ENCODE measurements at places on chromosomes 7 and 10.
A peak's percentile ranks its signal among the peaks of the same experiment; 100 is the strongest.

DNA sequence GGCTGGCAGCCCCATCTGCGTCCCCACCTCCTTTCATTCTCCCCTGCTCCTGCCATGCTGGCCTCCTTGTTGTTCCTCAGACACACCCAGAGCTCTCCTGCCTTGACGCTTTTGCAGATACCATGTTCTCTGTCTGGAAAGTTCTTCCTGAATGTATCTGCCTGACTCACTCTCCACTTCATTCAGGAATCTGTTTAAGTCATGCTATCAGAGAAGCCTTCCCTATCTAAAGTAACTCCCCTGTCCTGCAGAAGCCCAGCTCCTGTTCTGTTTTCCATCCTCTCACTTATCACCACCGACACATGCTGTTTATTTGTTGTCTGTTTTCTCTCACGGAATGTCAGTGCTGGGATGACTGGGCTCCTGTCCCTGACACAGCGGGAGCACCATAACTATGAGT lies 82.0 kb downstream of the AFAP1L2 start:
- DNase-seq = no peak

DNA sequence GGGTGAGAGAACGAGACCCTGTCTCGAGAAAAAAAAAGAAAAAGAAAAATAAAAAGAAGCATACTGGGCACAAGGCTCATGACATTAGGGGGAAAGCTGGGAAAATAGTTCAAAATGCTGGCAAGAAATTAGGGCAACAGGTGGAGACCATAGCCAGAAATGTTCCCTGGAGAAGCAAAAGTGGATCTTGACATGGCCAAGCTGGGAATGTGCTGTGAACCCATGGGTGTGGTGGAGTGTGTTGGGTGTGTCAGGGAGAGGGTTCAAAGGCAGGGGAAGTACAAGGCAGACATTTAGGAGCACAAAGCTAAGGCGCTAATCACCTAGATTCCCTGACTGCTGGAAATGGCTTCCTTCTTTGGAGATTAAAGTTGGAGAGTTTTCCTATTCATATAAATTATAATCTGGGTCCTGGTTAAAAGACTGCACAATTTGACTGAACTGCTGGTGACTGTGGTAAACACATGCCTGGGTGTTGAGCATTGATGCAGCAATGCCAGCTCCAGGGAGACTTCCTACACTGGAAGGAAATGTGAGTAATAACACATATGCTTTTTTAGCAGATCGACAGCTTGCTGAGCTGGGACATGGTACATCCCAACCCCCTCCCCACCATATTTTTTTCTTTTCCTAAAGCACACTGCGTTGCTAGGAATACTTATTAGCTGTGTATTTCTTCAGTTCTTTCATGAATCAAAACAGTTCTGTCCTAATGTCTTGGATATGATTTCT lies 70.1 kb upstream of the ARHGAP21 start:
- DNase-seq = no peak

DNA sequence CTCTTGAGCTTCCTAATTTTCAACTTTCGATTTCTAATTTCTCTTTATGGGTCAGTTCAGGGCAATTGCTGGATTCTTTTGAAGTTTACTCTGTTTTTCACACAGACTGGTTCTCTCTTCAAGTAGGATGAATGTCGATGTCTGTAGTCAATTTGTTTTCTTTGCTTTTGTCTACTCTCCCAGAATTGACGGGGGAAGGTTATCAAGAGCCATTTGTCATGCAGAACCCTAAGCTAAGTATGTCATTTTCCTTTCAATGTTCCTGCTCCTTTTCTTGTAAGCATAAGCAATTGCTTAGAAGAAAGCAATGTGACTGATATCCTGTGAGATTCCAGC lies 53.7 kb downstream of the SLC39A12 start:
- DNase-seq = no peak

- no peak for DNase-seq
Observed at GRCh38 chr7:12898620-12899019, 211.2 kb downstream of the ARL4A start.

DNA sequence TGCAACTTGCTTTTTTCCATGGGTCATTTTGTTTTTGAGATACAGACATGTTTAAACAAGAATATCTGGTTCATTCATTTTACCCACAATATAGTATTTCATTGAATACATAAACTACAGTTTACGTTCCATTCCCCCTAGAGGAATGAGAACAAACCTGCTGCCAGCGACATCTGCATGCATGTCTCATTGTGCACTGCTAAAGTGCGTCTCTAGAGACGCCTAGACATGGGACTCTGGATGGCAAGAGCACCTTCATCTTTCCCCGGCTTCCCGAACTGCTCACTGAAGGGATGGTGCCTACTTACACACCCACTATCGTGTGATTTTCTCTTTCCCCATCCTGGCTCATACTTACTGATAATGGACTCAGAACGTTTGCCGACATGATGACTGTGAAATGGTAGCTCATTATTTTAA lies 1.2 kb upstream of the ZNF777 start:
- no peak for DNase-seq

DNA sequence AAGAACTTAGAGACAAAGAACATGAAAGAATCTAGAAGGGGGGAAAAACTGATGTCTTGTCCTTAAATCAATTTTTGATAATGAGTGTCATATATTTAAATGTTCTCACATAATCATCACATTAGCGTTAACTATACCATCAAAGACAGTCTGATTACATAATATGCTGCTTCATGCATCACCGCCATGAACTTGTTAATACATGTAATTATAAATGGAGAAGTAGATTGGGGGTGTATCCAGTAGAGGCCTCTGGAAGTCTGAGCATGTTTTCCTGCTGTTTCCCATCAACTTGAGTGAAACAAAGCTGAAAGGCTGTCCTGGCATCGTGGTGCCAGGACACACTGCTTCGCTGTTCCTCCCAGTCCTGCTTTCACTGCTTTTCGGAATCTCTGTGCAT lies 48.2 kb downstream of the PRLHR start:
- no peak for DNase-seq

DNA sequence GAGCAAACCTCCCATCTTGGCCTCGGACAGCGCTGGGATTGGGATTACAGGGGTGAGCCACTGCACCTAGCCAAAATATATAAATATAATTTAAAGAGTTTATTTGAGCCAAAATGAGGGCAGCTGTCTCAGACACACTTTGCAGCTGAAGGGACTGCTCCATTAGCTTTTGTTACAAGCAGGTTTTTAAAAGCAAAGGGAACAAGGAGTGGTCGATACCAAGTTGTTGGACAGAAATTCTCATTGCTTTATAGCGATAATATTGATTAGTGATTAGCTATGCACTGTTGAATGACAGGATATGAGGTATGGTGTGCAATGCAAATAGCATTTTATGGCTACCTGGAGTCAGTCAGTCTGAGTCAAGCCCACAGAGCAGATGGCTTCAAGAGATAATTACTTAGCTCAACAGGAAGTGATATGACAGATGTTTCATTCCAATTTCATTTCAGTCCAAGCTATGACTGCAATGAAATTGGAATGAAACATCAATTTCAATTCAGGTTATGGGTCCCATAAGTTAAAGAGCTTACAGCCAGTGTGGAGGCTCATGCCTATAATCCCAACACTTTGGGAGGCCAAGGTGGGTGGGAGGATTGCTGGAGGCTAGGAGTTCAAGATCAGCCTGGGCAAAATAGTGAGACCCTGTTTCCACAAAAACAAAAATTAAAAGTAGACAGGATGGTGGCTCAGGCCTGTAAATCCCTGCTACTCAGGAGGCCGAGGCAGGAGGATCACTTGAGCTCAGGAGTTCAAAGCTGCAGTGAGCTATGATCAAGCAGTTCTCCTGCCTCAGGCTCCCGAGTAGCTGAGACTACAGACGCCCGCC lies 23.1 kb downstream of the TYW1 start:
- no peak for DNase-seq

DNA sequence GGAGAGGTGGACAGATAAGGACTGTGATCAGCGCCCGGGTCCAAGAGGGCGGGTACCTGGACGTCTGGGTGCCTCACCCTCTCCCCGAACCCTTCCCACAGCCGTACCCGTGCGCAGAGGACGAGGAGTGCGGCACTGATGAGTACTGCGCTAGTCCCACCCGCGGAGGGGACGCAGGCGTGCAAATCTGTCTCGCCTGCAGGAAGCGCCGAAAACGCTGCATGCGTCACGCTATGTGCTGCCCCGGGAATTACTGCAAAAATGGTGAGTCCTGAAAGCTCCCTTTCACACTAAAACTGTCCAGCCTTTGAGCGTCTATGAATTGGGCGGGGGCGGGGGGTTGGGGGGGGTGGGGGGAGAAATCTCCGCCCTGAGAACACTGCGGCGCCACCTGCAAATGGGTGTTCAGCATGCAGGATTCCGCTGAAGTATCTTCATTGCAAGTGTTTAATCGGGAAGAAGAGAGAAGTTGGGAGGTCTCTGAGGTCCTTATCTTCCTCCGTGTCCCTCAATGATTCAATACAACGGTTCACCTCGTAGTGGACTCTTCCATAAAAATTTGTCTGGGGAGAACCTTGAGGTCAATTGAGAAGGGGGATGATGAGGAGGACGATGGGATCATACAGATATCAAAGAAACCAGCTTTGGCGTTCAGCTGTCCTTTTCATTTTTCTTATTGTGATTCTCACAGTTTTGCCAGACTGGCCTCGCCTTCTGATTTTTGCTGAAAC lies 906 bp downstream of the DKK1 start:
- peak; percentile 29 for DNase-seq

DNA sequence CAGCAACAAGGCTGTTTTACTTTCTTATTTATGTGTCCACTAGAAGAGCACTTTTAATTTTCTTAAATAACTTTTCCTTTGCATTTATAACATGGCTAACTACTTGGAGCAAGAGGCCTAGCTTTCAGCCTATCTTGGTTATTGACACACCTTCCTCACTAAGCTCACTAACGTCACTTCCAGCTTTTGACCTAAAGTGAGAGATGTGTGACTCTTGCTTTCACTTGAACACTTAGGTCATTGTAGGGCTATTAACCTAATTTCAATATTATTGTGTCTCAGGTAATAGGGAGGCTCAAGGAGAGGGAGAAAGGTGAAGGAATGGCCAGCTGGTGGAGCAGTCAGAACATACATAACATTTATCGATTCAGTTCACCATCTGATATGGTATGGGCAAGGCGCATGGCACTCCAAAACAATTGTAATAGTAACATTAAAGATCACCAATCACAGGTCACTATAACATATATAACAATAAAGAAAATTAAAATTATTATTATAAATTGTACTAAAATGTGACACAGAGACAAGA lies 95.0 kb upstream of the FAM20C start:
- DNase-seq = no peak

GRCh38 chr7:51012569-51013217 lies 230.0 kb upstream of the GRB10 start:
- DNase-seq = no peak

- DNase-seq = no peak
Observed at GRCh38 chr7:92674379-92674778, 84.2 kb upstream of the FAM133B start.

DNA sequence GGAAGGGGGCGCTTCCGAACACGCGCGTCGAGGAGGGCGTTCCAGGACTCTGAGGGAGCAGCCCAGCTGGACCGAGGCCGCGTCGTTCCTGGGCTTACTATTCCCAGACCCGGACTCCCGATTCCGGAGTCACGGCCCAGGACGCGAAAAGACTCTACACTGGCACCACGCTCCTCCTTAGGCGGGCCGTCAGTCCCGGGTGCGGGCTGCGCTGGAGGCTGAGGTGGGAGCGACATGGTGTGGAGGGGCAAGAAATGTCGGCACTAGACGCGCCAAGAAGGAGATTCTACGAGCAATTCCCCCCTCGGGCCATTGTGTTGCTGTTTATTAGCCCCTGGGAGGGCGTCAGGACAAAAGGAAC lies 584 bp upstream of the RUNDC3B start:
- DNase-seq = no peak

DNA sequence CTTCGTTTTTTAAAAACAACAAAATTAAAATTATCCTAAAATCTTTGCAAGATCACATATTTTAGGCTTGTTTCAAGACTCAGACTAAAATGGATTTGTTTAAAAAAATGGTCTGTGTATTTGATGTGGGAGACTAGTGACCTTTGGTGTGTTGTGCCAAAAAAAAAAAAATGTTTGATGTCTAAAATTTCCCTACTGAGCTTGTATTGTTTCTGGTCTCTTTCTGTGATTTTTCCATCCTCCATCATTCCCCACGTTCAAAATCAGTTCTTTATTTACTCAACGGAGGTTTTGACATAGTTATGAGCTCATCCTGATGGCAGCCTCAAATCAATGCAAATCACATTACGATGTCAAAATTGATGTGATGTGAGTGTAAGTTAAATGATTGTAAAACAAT lies 326.2 kb downstream of the RNLS start:
- DNase-seq = no peak

GRCh38 chr7:79182283-79182682 lies 271.2 kb downstream of the MAGI2 start:
- DNase-seq = no peak

DNA sequence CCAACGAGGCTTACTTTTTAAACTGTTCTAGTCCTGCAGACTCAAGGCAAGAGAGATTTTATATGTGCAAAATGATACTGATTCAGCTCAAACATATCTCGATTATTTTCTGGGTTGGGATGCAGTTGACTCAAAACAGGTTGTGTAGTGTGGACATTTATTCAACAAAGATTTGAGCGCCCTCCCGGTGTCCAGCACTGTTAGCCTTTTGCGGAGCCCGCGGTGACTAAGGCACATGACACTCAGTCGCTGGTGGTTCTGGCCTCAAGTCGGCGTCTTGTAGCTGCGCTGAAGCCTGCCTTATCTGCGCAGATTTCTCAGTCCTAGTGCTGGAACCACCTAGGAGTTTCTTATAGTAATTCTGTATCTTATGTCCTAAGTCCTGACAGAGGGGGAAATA lies 938 bp upstream of the CADPS2 start:
- DNase-seq = peak; percentile 89

GRCh38 chr7:154927624-154928125 lies 75.2 kb downstream of the PAXIP1 start:
- DNase-seq = peak; percentile 77

- DNase-seq = no peak
Observed at GRCh38 chr10:1398626-1399410, 338.5 kb downstream of the ADARB2 start.

GRCh38 chr10:62506371-62506770 lies 132.2 kb downstream of the ZNF365 start:
- DNase-seq = no peak
